ENCODE measurements at places on chromosomes 4 and X.

- no peak overlapping the region for H3K4me3 ChIP-seq
- H3K27ac ChIP-seq = no peak overlapping the region
- H3K4me1 ChIP-seq = peaks cover 33% of the 10 kb centered on the region
Observed at GRCh38 chr4:174156239-174156826, 127.1 kb downstream of the FBXO8 start.

DNA sequence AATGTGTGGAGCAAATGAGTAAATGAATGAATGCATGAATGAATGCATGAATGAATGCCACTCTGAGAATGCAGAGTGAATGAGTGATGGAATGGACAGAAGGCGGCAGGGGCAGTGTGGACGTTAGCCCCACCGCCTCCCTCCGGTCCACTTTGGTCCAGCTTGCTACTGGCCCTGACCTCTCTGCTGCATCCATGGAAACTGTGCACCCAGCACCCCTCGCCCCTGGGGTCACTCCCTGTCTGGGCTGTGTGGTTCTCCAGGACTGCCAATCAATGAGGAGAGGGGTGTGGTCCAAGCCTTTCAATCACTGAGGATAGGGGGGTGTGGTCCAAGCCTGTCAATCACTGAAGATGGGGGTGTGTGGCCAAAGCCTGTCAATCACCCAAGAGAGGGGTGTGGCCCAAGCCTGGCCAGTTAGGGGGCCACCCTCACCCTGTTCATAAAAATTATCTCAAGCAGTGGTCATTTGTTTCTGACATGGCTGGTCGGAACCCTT lies 39.2 kb upstream of the ASMTL start:
- H3K4me1 ChIP-seq = peaks cover 6% of the 10 kb centered on the region
- H3K27ac ChIP-seq = no peak overlapping the region
- H3K36me3 ChIP-seq = no peaks in the 10 kb centered on the region
- no peak overlapping the region for H3K4me3 ChIP-seq
- ATAC-seq = no peak

DNA sequence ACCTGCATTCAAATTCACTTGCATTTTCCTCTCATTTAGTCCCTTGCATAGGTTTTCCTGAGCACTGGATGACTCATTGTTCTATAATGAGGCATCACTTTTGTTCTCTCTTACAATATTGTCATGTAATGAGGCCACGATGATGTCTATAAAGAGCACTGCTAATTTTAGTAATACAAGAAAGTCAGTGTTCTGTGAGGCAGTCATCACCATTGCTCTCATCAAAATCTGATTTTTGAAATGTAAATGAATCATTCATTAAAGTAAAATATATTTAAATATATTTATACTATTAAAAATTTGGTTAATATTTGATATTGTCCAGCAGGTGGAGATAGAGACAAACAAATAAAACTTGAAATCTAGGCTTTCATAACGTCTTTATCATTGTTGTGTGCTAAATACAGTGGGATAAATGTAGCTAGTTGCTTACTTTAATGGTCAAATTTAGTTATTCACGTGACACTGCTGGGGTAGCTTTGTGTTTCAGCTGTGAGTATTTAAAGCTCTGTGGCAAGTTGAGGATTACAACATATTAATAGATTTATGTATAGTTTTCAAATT lies 15.4 kb downstream of the HMGB2 start:
- H3K4me3 ChIP-seq = no peak overlapping the region
- no peak for ATAC-seq
- H3K27me3 ChIP-seq = no peaks in the 10 kb centered on the region
- no peak overlapping the region for H3K27ac ChIP-seq

- H3K4me3 ChIP-seq = no peak overlapping the region
- ATAC-seq = no peak
- H3K27me3 ChIP-seq = no peaks in the 10 kb centered on the region
- H3K27ac ChIP-seq = no peak overlapping the region
- H3K36me3 ChIP-seq = peaks cover 19% of the 10 kb centered on the region
- H3K4me1 ChIP-seq = no peaks in the 10 kb centered on the region
Observed at GRCh38 chrX:101655534-101655933, 4.1 kb downstream of the ARMCX2 start.

DNA sequence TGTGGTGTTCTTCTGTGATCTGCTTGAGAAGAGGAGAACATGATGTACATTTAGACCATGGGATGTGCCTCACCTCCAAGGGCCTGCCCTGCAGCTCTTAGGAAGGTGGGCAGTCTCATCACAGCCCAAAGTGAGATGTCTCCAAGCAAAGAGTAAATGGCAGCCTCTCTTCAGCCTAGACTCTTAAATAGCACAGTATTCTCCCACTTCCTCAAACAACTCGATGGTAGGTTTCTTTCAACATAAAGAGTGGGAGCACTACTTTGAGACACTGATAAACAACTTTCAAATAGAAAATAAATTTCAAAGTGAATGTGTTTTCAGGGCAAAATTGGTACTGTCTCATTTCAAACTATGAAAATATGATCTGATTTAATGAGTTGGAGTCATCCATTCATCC lies 35.2 kb downstream of the EDNRA start:
- no peak overlapping the region for H3K4me3 ChIP-seq
- no peaks in the 10 kb centered on the region for H3K27me3 ChIP-seq
- no peaks in the 10 kb centered on the region for H3K4me1 ChIP-seq

All from gastroesophageal sphincter (tissue), 4 donors.